ENCODE measurements at places on chromosomes 4 and X.
A peak's percentile ranks its signal among the peaks of the same experiment; 100 is the strongest.

DNA sequence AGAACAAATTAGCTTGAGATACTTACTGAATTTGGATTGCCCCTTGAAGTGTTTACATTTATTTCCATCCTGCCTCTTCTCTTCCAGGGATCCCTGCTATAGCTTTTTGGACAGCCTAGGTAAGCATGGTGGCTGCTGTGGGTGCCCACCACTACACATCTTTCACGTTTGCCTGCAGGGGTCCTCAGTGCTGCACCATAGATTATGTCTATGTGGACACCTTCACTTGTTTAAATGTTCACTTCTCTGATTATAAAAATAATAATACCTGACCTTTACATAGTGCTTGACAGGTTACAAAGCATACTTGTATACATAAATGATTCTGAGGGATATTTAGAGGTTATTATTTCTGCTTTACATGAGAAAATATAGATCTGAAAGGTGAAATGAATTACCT is 67.9 kb upstream of the SLC4A4 start:
- DNase-seq: no peak

- no peak for DNase-seq
Observed at GRCh38 chr4:123317211-123317610, 79.4 kb upstream of the SPRY1 start.

GRCh38 chr4:6439120-6439762 is 33.2 kb downstream of the PPP2R2C start:
- no peak for DNase-seq

GRCh38 chr4:89906777-89907521 is 12.3 kb downstream of the MMRN1 start:
- no peak for DNase-seq

- no peak for DNase-seq
Observed at GRCh38 chrX:31287861-31288260, 216.0 kb upstream of the FTHL17 start.

GRCh38 chrX:103635436-103635835 is 6.7 kb downstream of the TCEAL1 start:
- no peak for DNase-seq

DNA sequence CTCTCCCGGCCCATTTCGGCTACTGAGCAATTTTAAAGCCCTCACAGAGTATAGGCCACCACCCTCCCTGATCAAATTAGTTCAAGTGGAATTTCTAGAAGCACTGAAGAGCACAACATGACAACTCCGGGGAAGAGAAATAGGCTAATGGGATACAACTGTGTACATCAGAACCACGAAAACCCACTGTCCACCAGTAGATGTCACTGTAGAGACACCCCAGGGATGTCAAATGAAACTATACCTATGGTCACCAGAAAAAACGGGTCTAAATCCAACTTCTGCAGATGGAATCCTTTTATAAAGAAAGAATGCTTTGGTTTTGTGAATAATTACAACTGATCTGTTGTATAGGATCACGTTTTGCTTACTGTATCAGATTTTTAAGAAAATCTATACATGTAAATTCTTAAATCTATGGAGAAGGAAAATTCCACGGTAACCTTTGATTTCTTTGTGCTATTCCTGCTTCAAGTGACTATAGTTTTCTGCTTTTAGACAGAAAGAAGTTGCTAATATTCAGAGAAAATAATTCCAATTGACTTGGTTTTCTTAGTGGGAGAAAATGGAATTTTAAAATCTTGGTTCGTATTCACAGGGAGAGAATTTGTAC is 29.5 kb upstream of the MAP3K15 start:
- DNase-seq: peak; percentile 32

DNA sequence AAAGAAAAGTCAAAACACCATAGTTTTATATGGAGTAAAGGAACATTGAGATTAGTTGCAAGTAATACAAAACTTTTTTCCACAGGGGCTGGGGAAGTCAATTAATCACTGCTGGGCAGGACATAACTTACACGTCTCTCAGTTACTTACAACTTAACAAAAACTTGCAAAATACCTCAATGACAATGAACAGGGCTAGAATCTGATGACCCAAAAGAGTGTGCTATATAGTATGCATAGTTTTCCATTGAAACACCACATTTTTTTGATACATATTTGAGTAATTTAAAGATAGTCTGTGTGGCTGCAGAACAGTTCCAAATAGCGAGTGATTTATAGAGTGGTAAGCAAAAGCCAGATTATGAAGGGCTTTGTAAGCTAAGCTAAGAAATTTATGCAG is 172.3 kb upstream of the TRPC5 start:
- DNase-seq: no peak

GRCh38 chrX:118730500-118731247 is 3.3 kb downstream of the IL13RA1 start:
- peak; percentile 30 for DNase-seq

- DNase-seq: no peak
Observed at GRCh38 chr4:138693526-138693925, 322.1 kb upstream of the NOCT start.

- DNase-seq: no peak
Observed at GRCh38 chr4:1082215-1083182, 30.9 kb downstream of the RNF212 start.

GRCh38 chrX:18893536-18893935 is 90.4 kb downstream of the PHKA2 start:
- no peak for DNase-seq

DNA sequence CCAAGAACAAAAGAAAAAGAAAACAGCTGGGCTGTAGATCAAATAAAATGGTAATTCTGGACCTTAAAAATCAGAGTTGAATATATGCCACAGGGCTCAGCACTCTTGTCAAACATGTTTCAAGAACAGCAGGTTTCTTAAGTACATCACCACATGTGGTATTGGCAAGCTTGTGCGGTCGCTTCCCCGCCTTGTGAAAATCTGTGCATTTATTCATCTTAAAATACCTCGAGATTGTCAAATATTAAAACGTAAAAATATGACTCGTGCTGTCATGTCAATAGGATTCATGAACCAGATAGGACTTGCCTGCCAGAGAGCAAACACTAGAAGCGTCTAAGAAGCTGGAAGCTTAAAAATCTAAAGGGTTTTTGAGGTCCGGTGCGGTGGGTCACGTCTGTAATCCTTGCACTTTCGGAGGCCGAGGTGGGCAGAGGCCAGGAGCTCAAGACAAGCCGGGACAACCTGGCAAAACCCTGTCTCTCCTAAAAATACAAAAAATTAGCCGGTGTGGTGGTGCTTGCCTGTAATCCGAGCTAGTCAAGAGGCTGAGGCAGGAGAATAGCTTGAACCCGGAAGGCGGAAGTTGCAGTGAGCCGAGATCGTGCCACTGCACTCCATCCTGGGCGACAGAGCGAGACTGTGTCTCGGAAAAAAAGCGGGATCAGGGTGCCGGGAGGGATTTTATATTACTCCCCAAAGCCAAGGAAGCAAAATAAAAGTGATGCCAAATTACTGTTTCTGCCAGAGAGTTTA is 40.2 kb upstream of the TMEM154 start:
- DNase-seq: no peak

- DNase-seq: peak; percentile 84
Observed at GRCh38 chrX:44012484-44013096, 39.4 kb upstream of the NDP start.

GRCh38 chrX:41002026-41002425 is 83.2 kb upstream of the USP9X start:
- no peak for DNase-seq

DNA sequence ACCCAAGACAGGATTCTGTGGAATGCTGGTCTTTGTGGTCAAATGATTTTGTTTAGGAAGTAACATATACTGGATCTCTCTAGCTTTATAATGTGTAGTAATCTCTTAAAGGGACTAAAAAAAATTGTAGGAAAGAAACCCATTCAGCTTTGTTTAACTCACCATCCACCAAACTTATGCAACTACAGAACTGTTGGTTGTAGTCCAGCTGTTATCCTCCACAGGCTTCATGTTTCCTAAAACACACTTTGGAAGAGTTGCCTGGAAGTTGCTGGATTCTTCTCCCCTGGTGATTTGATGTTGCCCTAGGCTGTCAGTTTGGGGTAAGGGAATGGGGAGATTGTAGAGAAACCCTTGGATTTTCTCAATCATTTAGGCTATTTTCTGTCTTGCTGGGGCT is 89.3 kb downstream of the RLIM start:
- DNase-seq: no peak

- DNase-seq: peak; percentile 1
Observed at GRCh38 chr4:11805842-11806241, 377.1 kb upstream of the HS3ST1 start.

DNA sequence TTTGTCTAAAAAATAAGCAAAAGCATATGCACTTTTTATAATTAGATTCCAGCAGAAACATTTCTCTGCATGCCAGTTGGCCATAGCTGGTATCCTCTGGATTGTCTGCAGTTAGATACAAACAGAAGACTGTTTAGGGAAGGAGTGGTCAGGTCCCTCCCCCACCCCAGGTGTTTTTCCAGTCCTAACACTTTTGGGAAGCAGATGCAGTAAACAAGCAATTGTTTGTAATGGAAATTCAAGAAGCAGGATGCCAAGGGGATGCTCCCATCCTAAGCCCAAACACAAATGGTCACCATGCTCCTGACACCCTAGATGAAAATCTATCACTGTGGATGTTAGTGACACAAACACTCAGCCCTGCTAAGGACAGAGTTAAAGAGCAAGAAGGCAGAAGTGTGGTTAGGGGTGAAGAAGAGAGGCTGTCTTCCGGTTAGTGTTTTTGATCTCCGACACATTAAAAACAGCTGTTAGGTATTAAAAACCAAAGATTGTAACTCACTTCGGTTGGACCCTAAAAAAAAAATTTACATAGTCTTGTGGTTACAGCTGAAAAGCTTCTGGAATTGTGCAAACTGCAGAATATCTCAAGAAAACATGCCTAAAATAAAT is 7.9 kb downstream of the LEF1 start:
- DNase-seq: no peak

DNA sequence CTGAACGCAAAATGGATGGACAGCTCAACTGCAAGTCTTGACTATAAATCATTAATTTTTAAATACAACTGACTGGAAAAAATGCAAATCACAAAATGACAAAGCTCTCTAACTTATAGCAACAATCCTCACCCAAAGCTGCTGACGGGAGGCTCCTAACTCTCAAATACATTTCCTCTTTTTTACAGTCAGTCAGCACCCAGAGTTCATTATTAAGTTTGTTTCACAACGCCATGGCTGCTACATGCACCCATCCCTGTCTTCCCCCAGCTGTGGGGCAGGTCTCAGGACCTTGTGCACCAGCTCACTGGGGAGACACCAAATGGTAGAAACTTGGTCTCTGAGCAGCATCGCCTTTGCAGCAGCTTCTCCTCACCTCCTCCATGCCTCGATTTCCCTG is 97.6 kb downstream of the SLC34A2 start:
- DNase-seq: no peak

GRCh38 chr4:102477657-102478056 is 23.5 kb upstream of the NFKB1 start:
- no peak for DNase-seq

DNA sequence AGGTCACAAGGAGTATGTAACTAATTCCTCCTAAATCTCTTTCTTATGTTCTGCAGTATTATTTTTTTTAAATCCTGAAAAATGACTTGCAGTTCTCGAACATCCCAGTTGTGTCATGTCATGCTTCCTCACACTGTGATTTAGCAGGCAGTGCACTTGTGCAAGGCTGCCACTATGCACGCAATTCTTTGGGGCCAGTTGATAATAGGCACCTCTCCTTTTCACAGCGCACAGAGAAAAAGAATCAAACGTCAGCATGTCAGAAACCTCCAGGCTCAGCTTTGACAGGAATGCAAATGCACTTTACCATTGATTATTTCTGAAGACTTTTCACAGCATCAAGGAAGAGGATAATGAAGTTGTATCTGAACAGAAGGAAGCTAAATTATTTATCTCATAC is 62.9 kb downstream of the FGF13 start:
- no peak for DNase-seq

- no peak for DNase-seq
Observed at GRCh38 chr4:110970642-110971041, 347.8 kb upstream of the PITX2 start.

DNA sequence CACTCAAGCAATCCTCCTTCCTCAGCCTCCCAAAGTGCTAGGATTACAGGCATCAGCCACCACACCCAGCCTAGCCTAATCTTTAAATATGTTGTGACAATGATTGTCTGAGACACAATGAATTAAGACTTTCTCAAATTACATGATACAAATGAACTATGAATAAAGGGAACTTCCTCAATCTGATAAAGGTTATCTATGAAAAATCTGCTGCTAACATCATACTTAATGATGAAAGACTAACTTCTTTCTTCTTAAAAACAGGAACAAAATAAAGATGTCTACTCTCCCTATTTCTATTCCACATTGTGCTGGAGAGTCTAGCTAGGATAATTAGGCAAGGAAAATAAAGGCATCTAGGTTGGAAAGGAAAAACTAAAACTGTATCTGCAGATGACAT is 60.0 kb downstream of the PDHA1 start:
- DNase-seq: no peak

DNA sequence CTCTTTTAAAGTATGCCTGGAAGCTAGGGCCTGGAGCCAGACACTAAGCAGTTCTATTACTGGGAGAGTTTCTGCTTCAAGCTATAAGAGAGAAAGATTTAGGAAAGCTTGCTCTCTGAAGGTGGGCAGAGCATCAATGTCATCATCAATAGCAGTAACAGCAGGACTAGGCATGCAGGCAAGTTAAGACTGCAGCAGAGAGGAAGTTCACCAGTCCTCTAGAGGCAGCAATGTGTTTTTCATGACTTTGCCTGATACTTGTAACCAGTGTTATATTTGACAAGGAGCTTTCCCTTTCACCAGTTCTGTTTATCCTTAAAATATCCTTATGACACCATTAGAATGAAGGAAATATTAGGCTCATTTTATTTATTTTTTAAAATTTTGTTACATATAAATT is 237.9 kb downstream of the KCTD8 start:
- no peak for DNase-seq

GRCh38 chrX:20228245-20228644 is 38.5 kb downstream of the RPS6KA3 start:
- no peak for DNase-seq

DNA sequence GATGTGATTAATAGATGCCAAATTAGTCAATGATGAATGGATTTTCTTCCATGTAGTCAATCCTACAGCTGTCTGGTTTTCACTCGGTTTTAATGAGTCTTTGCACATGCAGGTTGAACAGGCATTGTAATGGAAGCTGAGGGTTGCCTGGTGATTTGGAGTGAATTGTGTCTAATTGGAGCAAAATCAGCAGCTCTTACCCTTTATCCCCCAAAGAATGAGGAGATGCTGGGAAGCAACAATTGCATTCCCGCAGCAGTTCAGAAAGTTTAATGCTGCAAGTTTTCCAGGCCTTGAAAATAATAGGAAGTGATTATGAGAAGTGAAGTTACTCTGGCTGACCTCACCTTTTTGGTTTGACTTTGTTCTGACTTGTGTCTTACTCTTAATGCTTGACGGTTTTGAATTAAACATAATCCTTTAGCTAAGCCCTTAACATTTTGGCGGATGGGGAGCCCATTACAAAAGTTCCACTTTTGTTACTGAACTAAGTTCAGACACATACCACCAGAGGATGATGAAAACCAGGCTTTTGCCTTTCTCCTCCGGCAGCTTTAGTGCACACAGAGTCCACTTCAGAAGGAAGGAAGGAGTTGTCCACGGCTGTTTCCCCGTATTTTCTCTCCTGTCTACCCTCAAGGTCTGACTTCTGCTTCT is 78.8 kb upstream of the TBC1D9 start:
- no peak for DNase-seq

All from Panc1 (cell line).